ENCODE measurements at places on chromosomes 16 and 17. TPM values are rescaled to one million over a fixed set of nuclear protein-coding genes. Genes with fewer than 3 reads are reported as not detected.

Gene PRRT2
- total RNA-seq = not detected

Gene GRIN2C
- not detected for total RNA-seq

Gene SLC35G6
- not detected for total RNA-seq

Gene ODAD4
- not detected for total RNA-seq

Gene CTF1
- 0.33 TPM for total RNA-seq

Gene C16orf74
- total RNA-seq = 83.4 TPM

Gene HOXB3
- total RNA-seq = 8.5 TPM

Gene EVPLL
- not detected for total RNA-seq

Gene CACNG3
- not detected for total RNA-seq

Gene TMC5
- total RNA-seq = not detected
